ENCODE measurements at places on chromosomes 7 and 10.
A peak's percentile ranks its signal among the peaks of the same experiment; 100 is the strongest.

DNA sequence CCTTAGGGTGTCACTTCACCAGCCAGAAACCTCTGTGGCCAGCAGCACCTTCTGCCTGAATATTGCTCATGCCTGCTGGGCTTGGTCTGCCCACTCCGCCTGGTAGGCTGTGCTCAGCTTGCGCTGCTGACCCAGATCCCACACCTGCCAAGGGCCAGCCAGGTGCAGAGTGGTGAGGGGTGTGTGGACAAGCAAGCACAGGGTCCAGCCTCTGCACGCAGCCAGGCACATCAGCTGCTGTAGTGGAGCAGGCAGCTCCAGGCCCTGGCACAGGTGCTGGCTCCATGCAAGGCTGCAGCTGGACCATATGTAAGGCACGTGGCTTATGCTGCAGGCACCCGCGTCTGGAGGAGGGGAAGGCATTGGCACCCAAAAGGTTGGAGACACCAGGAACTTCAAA is 567.4 kb downstream of the INHBA start:
- no peak for DNase-seq

DNA sequence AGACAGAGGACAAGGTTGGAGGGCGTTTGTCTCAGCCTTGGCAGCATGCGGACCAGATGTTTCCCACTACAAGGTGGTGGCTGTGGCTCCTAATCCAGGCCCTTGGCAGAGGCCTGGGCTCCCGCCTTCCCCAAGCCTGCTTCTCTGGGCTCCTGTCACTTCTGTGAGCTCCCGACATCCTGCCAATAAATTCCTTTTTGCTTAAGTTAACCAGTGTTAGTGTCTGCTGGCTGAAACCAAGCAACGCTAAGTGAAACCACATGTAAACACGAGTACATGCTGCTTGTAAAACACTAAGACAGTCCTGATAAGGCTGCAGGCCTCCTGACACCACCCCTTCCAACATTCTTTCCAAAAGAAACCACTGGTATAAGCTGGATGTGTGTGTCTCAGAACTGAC is 263.6 kb upstream of the ZMIZ1 start:
- DNase-seq: no peak

GRCh38 chr10:101780187-101780817 is 2.9 kb downstream of the NPM3 start:
- no peak for DNase-seq

DNA sequence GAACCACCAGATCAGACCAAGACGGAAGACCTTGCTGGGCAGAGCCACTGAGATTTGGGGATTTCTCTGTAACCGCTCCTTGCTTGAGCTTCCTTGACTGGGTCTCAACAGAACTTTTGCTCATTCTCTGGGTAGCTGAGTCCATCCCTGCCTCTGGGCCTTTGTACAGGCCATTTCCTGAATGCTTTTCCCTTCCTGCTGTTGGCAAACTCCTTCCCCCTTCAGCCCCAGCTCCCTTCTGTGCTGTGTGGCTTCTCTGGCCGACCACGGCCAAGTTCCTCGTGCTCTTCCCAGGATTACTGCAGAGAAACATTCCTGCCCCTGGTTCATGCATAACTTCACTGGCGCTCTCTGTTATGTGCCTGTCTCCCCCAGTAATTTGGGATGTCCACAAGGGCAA is 150.5 kb upstream of the GPR26 start:
- no peak for DNase-seq

- DNase-seq: no peak
Observed at GRCh38 chr7:91543646-91544045, 279.4 kb downstream of the FZD1 start.

DNA sequence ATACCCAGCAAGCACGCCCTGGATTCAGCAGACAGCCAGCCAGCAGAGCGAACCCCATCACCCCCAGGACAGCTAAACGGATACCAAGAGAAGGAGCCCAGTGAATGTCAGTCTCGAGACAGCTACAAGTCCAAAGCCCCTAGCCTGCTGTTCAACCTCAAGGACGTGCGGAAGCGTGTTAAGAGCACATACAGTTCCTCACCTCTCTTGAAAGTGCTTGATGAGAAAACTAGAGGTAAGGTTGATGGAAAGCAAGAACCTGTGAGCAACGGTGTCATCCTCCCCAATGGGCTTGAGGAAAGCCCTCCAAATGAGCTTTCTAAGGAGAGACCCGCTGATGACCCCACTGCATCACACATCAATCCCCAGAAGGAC is 24.9 kb downstream of the C10orf71 start:
- DNase-seq: no peak

DNA sequence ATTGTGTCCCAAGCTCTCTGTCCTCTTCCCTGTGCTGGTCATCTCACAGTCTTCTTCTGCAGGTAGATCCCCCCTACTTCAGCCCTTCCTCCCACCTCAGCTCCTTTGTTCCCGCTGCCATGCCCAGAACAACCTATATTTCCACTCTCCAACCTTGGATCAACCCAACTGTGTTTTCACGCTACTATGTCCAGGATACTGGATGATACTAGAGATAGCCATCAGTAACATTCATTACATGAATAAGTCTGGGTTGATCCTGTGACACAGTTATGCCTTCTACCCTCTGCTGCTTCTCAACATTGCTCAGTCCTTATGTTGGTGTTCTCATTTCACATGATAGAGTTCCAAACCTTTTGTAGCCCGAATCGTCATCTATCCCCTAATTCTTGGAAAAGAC is 286.4 kb downstream of the ZEB1 start:
- no peak for DNase-seq

GRCh38 chr7:116045532-116045931 is 15.0 kb upstream of the TFEC start:
- DNase-seq: no peak

GRCh38 chr7:137970253-137970975 is 31.5 kb downstream of the CREB3L2 start:
- no peak for DNase-seq

DNA sequence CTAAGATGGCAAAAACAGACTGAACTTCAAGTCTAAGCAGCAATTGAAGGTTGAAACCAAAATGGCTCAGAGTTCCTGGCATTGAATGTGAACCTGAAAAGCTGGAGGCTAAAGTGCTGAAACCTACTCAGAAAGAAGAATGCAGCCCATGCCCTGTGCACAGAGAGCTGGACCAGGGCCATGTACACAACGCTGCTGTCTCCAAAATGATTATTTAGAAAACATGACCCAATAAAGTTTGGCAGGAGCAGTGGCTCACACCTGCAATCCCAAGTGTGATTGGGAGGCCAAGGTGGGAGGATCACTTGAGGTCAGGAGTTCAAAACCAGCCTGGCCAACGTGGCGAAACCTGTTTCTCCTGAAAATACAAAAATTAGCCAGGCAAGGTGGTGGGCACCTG is 158.9 kb downstream of the AKR1D1 start:
- no peak for DNase-seq

GRCh38 chr7:96658022-96658412 is 51.6 kb downstream of the SEM1 start:
- no peak for DNase-seq

GRCh38 chr7:136470179-136470578 is 398.3 kb upstream of the CHRM2 start:
- DNase-seq: no peak

GRCh38 chr7:70448312-70448906 is 683.5 kb upstream of the GALNT17 start:
- DNase-seq: no peak

DNA sequence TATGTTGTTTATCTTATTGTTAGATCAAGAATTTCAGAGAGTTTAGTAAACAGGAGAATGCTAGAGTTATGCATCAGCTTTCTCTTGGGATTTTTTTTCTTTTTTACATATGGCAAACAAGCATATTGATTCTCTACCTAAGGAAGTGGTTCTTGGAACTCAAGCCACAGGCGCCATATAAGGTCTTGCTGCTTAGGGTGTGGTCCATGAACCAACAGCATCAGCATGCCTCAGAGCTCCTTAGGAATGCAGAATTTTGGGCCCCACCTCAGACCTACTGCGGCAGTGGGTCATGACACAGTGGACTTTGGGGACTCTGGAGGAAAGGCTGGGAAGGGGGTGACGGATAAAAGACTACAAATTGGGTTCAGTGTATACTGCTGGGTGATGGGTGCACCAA is 230.8 kb downstream of the SKAP2 start:
- DNase-seq: no peak

GRCh38 chr7:95476072-95476847 is 9.5 kb upstream of the ASB4 start:
- peak; percentile 94 for DNase-seq

- DNase-seq: no peak
Observed at GRCh38 chr7:81190997-81191768, 272.3 kb upstream of the SEMA3C start.

- no peak for DNase-seq
Observed at GRCh38 chr7:6691609-6692106, 15.1 kb downstream of the ZNF12 start.

DNA sequence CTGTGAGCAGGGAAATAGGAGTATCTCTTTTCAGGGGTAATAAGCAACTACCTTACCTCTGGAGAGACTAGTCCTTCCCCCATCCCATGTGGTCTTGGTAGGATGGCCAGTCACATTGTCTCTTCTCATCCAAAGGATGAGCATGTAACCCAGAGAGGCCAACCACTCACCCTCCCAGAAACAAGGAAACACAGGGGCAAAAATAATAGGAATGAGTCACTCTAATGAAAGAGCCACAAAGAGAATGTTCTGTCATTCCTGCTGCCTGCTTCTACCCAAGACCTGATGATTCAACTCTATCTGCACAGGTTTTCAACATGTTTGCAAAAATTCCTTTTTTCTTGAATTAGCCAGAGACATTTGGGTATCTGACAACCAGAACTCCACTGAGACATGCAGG is 99.3 kb upstream of the NFE2L3 start:
- DNase-seq: no peak

DNA sequence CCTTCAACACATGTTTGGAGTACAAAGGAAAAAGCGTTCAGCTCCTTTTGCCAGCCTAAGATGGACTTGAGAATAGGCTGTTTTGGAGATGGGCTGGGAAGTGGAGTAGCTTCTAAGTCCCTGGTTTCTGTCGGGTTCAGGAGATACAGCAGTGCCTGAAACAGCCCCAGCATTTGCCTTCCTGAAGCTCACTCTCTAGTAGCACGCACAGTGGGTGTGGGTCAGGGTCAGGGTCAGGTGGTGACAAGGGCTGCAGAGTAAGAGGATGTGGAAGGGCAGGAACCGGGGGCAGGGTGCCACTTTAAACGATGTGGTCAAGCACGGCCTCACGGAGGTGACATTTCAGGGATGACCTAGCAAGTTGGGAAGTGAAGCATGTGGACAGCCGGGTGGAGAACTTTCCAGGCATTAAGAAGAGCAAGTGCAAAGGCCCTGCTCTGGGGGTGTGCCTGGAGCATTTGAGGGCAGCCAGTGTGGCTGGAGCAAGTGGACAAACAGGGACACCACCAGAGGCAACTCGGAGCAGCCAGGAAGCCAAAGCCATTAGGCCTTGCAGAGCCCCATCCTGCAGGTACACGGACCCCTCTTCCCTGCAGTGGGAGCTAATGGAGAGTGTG is 382.2 kb upstream of the ZMIZ1 start:
- DNase-seq: no peak

DNA sequence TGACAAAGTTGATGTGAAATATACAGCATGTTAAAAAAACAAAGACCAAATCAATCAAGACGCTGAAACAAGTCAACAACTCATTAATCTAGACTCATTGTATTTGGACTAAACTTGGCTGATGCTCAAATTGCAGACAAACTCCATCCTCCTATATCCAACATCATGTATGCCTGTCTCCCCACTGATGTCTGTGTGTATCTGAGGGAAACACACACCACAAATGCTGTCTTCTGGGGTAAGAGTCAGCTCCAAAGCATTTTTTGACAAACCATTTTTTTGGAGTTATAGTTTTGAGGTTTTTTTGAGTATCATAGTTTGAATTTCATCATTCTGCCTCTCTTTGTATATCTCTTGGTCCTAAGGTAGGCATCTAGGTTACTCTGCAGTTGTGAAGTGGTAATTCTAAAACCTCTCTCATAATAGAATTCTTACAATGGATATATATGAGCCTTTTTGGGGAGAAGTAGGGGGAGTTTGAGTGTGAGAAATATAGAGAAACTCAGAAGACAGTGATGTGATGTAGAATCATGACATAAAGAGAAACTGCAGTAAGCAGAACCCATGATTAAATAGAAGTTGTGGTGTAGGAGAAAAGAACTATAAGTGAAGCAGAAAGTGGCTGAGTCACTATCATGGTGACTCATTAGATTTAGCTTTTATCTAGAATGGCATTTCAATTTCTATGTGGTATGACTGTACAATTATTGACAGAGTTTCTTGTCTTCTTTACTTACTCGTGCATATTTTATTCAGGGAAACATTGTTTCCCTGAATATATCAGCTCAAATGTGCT is 1531.1 kb upstream of the LRRTM3 start:
- no peak for DNase-seq

DNA sequence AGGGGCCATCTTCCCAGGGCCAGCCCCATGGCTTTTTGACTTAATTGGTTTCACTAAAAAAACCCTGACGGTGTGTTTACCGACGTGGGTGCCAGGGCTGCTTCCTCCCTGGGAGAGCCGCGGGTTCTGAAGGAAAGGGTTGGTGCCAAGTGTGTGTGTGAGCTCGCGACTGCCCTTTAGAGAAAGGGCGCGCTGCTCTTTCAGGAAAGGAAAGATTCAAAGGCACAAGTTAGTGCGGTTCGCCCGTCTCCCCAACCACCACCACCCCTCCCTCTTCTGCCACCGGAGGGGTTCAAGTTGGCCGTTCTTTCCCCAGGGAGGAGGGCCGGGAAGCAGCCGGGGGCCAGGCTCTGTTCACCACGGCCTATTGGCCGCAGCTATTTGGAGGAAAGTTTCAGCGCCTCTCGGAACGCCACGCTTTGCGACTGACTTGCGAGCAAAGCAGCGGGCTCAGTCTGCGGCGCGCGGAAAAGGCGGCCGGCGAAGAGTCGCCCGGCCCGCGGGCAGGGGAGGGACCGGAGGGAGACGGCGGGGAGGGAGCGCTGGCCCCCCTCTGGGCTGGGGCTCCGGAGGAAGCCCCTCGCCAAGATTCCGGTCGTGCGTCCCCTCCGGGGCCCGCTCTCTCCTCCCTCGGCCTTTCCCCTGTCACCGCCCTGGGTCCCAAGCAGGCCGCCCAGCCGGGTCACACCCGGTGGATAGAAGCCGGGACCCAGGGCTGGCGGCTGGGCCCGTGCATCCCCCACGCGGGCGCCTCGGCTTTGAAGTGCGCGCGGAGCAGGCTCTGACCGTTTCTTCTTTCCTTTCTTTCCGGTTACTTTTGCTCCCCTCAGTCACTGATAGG is 165.9 kb upstream of the PPP1R3A start:
- peak; percentile 68 for DNase-seq

- DNase-seq: no peak
Observed at GRCh38 chr7:46071076-46071475, 150.0 kb upstream of the IGFBP3 start.

DNA sequence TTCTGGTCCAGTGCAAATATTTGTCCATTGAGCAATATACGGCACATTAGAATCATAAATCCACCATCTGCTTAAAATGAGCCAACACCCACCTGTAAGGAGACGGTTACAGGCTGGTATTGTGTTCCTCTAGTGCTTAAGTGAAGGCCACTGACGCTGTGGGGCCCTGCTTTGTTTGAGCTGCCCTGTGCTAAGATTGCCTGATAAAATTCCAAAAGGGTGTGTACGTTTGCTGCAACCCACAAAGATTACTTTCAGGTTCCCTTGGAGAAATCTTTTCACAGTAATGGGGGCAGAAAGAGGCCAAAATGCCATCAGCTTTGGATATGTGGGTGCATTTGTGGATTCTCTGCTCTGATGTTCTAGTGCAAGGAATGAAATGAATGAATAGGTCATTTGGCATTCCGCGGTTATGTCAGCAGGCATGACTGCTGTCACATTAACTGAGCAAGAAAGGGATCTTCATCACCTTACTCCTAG is 34.4 kb downstream of the AGR3 start:
- peak; percentile 39 for DNase-seq

- no peak for DNase-seq
Observed at GRCh38 chr10:29559996-29560395, 74.8 kb downstream of the SVIL start.

GRCh38 chr10:86711513-86712316 is 43.4 kb downstream of the LDB3 start:
- DNase-seq: peak; percentile 29
